Stimulated activated CD4-positive, alpha-beta T cell treated with anti-CD3 and anti-CD28 coated beads, Interleukin-1b, Interleukin-23, amount 100 ng/mL, for 24 hours (primary cell): ENCODE measurements at places on chromosomes 6 and 20.
A peak's percentile ranks its signal among the peaks of the same experiment; 100 is the strongest.

- no peak for DNase-seq
These were observed 1028.5 kb downstream of the KIF16B start for GRCh38 chr20:15544742-15545141.

GRCh38 chr6:156890627-156891314 lies 113.6 kb downstream of the ARID1B start:
- no peak for DNase-seq

DNA sequence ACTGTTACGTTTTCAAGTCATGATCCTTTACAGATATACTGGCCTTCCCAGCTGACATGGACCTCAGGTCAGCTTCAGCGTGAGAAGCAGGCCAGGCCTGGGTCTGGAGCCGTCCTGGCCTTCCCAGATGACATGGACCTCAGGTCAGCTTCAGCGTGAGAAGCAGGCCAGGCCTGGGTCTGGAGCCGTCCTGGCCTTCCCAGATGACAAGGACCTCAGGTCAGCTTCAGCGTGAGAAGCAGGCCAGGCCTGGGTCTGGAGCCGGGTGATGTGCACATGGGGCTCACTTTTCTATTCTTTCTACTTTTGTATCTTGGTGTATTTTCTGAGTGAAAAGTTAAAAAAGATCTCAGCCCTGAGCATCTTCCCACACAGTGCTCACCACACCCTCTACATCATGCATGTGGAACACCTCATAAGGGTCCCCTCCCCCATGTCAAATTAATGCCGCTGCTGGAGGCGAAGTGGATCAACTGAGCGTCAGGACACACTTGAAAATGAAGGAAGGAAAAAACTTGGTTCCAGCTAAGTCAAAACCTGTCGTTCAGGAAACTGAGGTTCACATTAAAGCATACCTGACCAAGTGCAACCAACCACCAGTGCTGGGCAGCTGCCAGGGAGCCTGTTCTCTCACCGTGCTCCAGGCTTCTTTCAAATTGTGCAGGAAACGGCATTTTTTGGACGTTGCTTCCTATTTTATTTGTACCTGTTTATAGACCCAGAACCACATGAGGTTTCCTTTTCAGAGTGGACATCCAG lies 32.2 kb downstream of the KIF25 start:
- no peak for DNase-seq

DNA sequence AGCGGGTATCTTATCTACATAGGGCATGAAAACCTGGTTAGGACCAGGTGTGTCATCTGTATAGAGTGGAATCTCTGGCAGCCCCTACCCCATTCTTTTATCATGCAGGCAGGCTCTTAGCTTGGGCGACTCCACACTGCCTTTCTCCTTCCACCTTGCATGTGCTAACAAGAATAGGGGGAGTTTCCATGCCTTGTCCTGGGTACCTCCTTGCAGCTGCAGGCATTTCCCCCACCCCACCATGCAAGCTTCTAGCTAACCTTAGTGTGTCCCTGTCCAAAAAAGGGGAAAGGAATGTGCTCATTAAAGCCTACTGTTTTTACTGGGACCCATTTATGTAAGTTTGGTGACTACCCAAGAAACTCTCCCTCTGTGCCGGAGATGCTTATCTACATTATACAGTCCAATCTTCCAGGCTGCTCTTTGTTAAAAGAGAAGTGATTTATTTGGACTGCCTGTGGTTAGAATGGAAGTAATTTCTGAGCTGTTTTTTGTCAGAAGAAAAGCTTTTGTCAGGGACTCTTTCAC lies 10.5 kb upstream of the CEP43 start:
- no peak for DNase-seq

DNA sequence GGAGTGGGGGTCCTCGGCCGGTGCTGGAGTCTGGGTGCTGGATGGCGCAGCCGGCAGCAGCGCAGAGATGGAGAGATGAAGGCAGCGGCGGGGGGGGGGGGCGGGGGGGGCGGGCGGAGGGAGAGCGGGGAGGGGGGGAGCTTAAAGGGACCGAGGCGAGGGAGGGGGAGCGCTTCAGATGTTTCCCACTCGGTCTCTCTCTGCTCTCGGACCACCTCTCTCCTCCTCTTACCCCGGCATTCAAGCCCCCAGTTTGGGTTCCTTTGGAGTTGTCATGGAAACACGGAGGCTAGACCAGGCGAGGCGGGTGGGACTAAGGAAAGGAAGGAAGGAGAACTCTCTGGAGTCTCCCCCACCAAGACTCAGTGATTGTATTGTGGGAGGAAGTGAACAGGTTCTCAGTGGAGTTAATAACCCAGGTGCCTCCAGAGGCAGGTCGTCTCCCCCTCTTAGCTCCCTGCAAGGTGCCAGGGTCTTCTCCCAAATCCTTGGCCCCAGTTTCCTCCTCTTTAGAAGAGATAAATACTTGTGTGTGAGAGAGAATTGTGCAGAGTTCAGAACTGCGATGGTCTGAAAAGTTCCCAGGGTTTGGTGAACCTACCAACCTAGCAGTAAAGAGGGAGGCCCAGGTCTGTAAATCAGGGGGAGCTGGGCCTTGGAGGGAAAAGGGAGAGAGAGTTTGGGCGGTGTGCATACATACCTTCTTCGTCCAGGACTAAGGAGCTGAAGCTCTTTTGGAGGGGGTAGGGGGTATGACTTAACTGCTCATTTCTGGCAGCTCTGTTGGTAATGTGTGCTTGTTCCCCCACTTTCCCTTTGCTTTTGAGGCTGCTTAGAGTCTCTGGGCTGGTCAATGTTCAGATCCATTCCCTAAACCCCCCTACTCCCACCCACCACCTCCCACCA lies at the start of gene PRRT1:
Gene PRRT1, minus strand, starts transcription at position 77 of the 906 bp plus-strand sequence. CDS start 112 bp downstream, outside the sequence.
- DNase-seq, result no peak

- DNase-seq, result peak; percentile 8
These were observed 723 bp downstream of the AKIRIN2 start for GRCh38 chr6:87701344-87701675.

GRCh38 chr20:61192337-61192950 lies 59.6 kb upstream of the CDH4 start:
- no peak for DNase-seq

DNA sequence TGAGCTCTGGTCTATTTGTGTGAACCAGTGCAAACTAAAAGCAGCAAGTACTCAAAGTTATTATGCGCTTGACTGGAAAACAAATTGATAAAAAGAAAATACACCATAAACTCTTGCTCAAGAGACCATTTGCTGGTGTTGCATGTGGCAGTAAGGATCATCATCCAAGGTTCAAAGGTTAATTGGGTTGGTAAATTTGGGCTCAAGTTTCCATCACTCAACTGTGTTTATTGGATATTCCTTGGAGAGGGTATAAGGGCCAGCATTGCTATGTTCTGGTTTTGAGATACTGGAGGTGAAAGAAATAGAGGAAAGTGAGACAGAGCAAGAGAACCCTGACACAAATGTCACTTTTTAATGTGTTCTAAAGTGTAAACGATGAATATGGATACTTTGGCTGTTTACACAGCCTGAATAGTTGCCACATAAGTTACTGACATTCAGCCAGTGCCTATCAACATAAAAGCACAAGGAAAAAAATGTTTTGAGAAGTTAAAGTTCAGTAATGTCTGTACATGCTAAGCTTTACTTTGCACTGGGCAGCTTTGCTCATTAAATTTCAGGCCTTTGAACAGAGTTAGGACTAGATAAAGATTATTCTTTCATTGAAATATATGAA lies 736.1 kb downstream of the HDGFL1 start:
- no peak for DNase-seq

- DNase-seq, result no peak
These were observed 522.6 kb upstream of the MMS22L start for GRCh38 chr6:97805596-97805995.

- DNase-seq, result no peak
These were observed 34.1 kb downstream of the DCDC2 start for GRCh38 chr6:24323632-24324337.

- no peak for DNase-seq
These were observed 27.1 kb upstream of the EMILIN3 start for GRCh38 chr20:41393705-41394066.

DNA sequence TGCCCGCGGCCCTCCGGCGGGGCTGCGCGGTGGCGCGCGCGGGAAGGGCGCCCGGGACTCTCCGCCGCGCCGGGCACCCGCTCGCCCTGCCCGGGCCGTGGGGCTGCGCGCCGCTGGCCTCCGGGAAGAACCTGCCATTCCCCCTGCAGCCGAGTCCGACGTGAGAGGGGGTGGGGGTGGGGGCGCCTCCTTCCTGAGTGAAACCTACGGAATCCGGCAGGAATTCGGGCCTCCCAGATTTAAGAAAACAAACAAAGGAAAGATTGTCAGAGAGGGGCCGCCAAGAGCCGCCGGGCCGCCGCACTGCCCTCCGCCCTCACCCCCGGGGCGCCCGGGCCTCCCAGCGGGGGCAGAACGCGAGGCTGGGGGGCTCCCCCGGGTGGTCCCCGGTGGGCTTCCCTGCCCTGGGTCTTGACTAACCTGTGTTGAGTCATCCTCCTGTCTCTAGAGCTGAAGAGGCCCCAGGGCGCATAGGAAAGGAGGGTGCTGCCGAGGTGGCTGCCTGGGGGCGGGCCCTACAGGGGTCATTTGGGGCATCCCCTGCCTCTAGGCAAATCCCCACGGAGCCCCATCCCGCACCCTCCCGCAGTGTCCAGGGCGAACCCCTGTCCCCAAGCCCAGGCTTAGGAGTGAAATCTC lies 42.2 kb upstream of the FOXP4 start:
- no peak for DNase-seq

- no peak for DNase-seq
These were observed 68.4 kb downstream of the SHPRH start for GRCh38 chr6:145895802-145896201.

GRCh38 chr20:13291157-13291556 lies 70.1 kb downstream of the ISM1 start:
- no peak for DNase-seq

GRCh38 chr20:61815678-61816077 lies 250.0 kb downstream of the TAF4 start:
- no peak for DNase-seq

DNA sequence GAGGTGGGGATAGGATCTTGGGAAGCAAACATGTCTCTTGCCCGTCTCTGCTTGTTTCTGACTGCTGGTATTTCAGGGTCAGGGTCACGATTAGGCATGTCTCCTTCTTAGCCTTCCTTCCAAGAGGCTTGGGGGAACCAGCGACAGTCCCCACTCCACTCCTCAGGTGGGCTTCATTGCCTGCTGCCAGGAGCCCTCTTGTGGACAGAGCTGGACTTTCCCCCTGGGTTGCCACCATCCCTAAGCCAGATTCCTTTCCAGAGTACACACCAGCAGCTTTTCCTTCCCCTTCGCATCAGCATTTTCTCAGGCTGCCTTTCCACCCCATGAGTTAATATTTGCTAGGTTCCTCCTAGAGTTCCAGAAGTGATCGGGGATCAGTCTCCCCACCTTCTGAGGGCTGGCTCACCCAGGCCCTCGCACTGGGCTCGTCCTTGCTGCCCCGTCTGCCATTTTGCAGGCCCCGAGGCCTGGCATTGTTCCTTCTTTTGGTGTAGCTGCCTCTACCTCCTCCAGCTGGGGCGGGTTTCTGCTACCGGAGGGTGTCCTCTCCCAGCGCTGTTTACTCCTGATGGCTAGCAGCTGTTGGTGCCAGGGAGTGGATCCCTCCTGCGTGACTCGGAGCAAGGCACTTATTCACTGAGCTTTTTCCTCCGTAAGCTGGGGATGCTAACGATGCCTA lies 8.8 kb upstream of the C20orf144 start:
- no peak for DNase-seq

- no peak for DNase-seq
These were observed 831 bp upstream of the SIRPB2 start for GRCh38 chr20:1491860-1492642.

GRCh38 chr6:152129691-152130151 lies 322.2 kb downstream of the ESR1 start:
- no peak for DNase-seq

GRCh38 chr6:68778356-68779020 lies 143.4 kb downstream of the ADGRB3 start:
- no peak for DNase-seq

GRCh38 chr6:138017166-138017757 lies 90.0 kb downstream of the PERP start:
- no peak for DNase-seq

- DNase-seq, result no peak
These were observed 2.6 kb downstream of the GJA1 start for GRCh38 chr6:121437851-121438651.

DNA sequence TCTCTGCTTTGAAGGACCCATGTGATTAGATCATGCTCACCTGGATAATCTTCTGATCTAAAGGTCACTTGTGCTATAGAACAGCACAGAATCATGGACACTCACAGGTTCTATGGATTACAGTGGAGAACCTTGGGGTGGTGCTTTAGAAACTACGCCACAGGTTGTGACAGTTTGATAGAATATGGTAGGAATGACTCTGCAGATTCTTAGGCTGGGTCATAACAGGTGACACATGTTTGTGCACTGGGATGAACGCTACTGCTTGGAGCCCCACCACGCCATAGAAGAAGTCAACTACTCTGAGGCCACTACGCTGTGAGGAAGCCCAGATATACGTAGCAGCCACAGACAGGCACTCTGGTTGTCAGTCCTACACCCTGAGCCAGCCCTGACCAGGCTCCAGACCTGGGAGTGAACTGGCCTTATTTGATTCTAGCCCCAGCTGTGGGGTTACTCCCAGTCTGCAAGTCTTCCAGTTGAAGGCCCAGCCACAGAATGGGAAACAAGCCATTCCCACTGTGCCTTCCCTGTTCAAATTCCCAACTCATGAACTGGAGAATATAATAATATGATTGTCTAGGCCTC lies 99.0 kb upstream of the SLC24A3 start:
- DNase-seq, result no peak

- no peak for DNase-seq
These were observed 18.6 kb upstream of the CST9L start for GRCh38 chr20:23586735-23587525.

GRCh38 chr6:141726248-141726647 lies 406.5 kb upstream of the GJE1 start:
- no peak for DNase-seq

- DNase-seq, result no peak
These were observed 39.3 kb upstream of the ID1 start for GRCh38 chr20:31565699-31566318.

DNA sequence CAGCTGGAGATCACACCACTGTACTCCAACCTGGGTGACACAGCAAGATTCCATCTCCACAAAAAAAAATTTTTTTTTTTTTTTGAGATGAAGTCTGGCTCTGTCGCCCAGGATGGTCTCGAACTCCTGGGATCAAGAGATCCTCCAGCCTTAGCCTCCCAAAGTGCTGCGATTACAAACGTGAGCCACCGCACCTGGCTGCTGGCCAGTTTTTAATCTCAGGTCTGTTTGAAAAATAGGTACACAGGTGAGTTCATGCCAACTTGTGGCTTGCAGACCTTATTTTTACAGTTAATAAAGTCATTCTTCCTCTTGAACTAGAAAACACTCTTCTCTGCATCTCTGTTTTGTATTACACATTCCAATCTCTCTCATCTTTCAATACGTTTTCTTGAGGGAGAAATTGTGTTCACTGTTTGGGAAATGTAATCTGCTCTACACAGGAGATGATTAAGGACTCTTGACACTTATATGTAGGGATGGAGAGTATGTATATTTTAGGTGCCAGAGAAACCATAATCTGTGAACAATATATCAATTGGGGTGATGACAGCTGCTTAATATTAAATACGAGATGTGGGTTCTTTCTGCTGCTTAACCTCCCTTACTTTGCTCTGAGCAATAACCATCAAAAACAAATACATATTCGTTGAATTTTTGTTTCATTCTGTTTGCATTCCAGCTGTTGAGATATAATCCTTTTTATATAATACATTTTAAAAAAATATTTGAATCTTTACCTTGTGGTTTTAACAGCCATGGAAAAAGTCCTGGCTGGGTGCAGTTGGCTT lies 17.7 kb upstream of the RIPOR3 start:
- no peak for DNase-seq

- DNase-seq, result no peak
These were observed 25.7 kb upstream of the DEFB125 start for GRCh38 chr20:61757-62156.
